ENCODE measurements at places on chromosomes 5 and 9.
A peak's percentile ranks its signal among the peaks of the same experiment; 100 is the strongest.

- DNase-seq = no peak
Observed at GRCh38 chr5:38323645-38324295, 65.4 kb downstream of the EGFLAM start.

GRCh38 chr5:59772206-59772605 lies 121.3 kb downstream of the PDE4D start:
- no peak for DNase-seq

DNA sequence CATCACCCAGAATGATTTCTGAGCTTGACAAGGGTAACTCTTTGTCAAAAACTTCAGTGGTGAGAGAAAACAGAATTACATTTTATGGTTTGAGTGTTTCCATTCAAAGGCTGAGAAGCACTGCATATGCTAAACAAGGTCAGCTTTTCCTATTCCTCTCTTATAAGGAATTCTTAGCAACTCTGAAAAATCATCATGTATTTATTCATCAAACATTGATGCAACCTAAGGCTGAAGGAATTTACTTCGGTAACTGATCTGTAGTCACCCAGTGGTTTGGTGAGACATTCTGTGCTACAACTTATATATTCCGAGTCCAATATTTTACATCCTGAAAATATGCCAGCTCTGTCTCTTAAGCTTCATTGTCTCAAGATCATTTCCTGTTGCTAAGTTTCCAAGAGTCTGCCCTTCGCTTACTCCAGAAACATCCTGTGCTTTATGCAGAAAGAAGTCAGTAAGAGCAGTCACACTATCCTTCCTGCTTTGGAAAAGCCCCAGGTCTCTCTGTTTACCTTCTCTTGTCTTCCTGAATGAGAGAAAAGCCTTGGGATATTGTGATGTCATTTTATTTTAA lies 176.6 kb upstream of the TBCA start:
- no peak for DNase-seq

DNA sequence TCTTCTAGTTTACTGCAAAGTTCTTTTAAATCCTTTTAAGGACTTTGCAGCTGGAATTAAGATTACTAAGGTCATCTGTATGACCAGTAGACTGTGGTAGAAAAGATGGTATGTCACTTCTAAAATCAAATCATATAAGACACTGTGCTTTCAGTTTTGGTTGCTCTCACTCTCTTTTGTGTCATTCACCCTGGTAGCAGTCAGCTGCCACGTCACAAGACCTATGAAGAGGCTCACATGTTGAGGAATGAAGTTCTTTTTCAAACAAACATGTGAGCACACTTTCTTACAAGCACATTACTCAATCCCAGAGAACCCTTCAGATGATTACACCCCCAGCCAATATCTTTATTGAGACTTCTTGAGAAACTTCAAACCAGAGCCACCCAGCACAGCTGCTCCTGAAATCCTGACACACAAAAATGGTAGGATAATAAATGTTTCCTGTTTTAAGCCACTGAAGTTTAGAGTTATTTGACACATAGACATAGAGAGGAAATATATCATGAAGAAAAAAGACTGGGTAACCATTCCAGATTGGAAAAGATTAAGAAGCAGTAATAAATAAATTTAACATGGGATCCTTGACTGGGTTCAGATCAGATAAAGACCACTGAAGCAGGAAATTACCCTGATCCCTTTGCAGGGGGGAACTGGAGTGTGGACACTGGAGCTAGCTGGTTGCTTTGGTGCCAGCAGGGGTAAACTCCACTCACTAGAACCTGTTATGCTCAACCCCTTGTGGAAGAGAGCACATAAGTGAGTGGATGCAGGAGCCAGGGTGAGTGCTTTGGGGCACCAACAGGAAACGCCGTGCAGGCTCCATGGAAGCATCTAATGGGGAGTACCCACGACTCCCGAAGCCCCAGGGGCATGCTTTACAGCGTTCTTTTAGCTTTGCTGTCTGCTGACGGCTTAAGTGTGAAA lies 64.1 kb downstream of the SLCO4C1 start:
- DNase-seq = no peak

DNA sequence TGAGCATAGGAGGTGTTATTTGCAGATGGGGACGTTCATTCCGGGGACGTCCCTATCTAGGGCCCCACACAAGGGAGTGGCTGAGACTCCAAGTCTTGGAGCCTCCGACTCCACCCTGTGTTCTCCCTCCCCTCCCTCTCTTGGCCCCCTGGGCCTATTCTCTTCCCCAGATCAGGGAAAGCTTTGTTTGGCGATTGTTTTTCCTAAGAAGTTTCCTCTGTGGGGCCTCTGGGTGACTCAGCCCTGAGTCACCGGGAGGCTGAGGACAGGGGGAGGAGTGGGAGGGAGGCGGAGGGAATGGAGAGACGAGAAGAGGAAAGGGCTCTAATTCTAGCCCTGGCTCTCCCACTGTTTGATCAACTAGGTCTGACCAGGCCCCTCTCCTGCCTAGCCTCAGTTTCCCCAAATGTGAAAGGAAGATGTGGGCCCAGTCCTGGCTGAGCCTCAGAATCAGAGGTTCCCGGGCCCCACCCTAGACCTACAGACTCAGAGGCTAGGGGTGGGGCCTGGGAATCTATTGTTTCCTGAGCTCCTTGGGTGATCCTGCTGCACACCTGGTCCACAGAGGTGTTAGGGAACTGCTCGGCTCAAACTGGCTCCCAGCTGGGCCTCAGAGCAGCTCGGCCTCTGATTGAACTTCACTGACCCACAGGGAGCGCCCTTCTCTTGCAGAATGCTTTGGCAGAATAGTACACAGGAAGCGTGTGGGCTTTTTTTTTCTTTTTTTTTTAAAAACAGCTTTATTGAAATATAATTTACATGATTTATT lies 19.2 kb downstream of the GSN start:
- peak; percentile 78 for DNase-seq

GRCh38 chr9:7171396-7172153 lies 413.8 kb downstream of the KDM4C start:
- DNase-seq = no peak

DNA sequence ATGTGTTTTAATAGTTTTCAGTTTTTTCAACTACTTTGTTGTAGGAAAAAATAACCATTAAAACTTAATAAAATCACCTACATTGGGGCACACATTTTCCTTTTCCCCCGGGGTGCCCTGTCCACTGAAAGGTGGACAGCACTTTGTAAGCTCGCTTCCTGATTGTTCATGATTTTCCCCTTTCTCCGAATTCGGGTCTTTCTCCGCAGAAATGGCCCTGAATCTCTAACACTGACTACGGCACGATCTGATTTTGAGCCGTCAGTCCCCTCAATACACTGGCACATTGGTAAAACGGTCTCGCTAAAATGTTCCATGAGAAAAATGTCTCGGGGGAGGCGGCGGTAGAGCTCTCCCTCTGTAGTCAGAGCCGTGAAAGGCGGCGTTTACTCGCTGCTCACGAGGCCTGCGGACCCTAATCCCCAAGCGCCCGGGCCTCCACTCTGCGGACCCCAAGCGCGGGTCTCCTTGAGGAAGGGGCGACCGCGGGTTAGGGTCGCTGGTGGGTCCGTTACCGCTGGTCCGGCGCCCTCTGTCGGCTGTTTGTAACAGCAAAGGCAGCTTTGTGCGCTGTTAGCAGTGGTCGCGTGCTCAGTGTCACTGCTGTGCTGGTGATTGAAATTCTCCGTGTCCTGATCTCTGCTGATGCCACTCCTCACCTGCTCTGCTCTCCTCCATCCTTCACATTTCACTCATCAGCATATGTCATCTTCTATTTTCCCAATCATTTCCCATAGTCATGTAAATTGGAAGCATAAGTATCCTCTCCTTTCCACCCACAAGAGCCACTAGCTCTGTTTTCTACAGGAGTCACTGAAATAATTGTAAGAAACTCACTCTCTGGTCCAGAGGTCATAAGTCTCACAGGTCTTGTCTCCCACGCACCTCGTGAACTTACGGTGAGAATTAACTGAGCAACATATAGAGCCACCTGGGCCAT lies 10.8 kb upstream of the IFNA2 start:
- peak; percentile 55 for DNase-seq

GRCh38 chr9:106119176-106119575 lies 424.8 kb downstream of the TMEM38B start:
- no peak for DNase-seq

DNA sequence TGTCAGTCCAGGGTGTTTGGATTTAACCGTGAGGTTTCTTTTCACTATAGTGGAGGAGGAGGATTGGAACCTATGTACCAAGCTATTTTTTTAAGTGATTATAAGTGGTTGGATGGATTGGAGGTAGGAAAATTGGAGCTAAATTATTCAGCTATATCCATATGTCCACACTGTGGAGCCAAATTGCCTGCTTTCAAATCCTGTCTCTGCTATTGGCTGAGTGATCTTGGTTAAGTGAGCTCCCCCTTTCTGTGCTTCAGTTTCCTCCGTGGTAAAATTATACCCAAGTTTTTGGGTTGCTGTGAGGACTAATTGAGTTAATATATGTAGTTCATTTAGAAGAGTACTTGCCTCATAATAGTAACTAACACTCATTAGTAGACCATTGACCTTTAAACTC lies 2.5 kb downstream of the CENPP start:
- DNase-seq = no peak

- no peak for DNase-seq
Observed at GRCh38 chr9:133873009-133873408, 119.1 kb downstream of the VAV2 start.

- no peak for DNase-seq
Observed at GRCh38 chr5:163401271-163401670, 36.1 kb upstream of the CCNG1 start.

DNA sequence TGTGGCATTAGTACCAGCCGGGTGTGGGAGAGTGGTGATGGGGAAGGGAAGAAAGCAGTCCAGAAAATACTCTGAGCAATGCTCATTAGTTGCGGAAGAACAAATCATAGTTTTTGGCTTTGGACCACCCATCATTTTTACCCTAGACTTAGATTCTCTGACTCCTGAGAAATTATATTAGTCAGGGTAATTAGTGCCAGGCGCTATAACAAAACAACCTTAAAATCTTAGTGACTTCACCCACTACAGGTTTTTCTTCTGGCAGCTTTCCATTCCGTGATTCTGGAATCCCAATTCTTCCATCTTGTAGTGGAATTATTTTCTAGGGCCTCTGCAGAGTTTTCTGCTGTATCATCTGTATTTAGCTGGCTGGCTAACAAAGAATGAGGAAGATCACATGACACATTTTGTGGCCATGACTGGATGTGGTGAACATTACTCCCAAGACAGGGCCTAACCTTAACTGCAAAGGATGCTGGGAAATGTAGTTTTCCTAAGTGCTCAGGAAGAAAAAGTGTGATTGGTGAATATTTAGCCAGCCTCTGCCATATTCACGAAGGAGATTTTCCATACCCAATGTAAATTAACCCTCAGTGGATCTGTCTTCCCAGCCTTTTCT lies 373.0 kb upstream of the MEF2C start:
- DNase-seq = peak; percentile 36

DNA sequence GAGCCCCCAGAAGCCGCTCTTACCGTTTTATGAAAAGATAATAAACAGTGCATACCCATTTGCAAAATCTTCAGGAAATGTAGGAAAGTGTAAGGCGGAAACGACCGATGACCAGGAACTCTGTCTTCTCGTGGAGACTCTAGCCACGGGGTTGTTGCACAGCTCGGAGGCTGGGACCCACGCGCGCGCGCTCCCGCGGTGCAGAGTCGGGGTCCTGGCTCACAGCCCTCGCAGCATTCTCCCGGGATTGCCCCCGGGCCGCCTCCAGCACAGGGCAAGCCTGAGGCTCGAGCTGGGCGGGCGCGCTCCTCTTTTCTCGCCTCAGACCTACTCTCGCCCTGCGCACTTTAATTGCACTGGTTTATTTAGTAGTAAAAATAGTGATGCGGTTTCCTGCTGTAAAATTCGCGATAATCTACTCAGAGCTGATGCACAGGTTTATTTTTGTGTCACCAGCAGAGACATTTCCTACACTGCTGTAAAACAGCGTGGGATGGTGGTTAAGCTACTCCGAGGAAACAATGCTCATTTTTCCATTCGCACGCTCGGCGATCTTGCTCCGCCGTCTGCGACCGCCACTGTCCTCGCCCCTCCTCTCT lies 15.5 kb downstream of the TRIM7 start:
- no peak for DNase-seq

GRCh38 chr9:129471201-129472019 lies 149.5 kb downstream of the C9orf50 start:
- DNase-seq = no peak

- DNase-seq = no peak
Observed at GRCh38 chr5:139410993-139411828, 7.3 kb upstream of the SPATA24 start.

- DNase-seq = no peak
Observed at GRCh38 chr5:88190106-88190834, 78.4 kb downstream of the TMEM161B start.

DNA sequence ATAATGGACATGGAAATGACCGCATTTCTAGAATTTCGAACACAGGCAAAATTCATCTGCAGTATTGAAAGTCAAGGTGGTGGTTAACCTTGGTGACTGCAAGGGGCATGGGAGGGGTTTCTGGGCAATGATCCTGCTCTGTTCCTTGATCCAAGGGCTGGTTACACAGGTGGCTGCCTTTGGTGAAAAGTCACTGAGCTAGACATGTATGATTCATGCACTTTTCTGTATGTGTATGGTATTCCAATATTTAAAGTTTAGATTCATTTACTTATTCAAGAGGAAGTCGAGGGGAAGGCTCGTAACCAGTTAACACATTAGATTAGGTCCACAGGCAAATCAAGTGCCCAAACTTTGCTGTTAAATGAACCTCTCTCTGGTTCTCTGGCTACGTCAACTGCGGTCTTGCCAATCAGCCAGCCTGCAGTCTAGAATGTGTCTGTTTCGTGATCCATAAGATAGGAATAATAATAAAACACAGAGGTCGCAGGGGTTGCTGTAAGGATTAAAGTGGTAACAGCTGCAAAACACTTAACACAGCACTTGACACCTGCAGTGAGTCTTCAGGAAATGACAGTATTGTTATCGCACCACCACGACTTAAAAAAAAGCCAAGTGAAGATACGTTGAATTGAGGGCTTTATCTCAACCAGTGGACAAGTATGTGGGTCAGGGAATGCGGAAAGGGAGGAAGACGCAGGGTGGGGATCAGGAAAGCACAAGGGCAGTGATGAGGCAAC lies 92.5 kb downstream of the TLE1 start:
- DNase-seq = no peak

DNA sequence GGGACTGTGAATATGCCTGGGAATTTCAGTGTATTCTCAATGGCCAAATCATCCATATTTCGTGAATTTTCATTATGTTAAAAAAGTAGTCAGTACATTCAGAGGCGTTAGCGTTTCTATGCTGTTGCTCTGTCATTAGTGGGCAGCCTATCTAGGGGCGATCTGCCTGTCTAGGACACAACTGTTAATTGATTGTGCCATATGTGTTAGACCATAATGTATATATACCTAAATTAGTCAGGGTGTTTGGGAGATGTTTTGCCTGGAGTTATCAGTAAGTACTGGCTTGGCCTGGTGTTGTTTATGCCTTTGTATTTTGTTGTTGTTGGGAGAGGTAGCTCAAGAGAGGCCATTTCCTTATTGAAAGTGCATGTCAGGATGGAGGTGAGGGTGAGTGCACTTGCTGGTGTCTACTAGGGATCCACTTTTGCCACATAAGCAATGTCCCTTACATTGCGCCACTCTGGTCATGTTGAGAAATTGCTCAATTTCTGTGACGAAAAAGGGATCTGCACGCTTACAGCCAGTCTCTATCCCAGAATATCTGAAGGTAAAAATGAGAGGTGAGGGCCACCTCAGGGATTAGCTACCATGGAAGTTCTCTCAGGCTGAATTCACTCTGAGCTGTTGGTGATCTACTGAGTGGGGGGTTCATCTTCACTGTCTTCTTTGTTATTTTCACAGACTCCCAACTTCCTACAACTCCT lies 123.3 kb downstream of the ST8SIA4 start:
- no peak for DNase-seq
